ENCODE measurements at places on chromosomes 7 and 10.

DNA sequence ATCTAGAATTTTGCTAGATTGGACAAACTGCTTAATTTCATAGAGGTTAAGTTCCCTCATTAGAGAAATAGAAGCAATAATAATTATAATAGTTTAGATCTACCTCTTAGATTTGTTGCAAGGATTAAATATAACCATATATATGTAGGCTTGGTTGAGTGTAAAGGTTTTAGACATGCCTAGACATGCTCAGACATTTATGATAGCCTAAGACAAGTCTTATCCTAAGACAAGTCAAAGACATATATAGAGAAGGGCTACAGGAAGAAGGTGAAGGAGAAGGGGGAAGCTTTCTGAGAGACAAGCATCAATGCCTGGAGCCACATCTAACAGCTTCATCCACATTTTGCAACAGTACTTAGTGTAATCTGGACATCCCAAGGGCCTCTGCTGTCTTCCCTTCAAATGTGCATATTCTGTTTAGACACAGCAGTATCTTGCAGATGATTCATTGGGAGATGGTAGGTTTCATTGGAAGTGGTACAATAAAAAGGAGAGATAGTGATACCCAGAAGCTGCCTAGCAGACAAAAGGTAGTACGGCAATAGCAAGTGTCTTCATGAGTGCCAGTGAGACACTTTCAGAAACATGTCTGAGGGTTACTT, 146.5 kb downstream of the HGF start:
- no peak for DNase-seq

DNA sequence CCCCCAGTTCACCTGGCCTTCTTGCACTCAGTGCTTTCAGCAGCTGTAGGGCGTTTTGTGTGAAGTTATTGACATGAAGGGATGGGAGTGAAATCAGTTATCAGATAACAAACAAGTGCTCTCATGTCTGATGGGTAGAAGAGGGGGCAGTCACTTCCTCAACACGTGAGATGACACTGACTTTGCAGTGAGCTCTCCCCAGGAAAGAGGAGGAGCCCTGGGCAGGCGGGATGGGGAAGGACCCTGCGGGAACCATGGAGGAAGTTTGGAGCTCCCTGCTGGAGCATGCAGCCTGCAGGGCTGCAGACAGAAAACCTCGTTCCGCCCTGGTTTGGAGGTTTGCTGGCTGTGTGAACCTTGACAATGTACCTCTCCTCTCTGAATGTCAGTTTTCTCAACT, 38.7 kb downstream of the GPR26 start:
- no peak for DNase-seq

- no peak for DNase-seq
Measured at GRCh38 chr10:24965051-24965450, 12.6 kb upstream of the PRTFDC1 start.

GRCh38 chr10:103859161-103860086, 4.0 kb upstream of the SH3PXD2A start:
- DNase-seq: peak; percentile 26

- DNase-seq: no peak
Measured at GRCh38 chr7:12895296-12895695, 207.9 kb downstream of the ARL4A start.

DNA sequence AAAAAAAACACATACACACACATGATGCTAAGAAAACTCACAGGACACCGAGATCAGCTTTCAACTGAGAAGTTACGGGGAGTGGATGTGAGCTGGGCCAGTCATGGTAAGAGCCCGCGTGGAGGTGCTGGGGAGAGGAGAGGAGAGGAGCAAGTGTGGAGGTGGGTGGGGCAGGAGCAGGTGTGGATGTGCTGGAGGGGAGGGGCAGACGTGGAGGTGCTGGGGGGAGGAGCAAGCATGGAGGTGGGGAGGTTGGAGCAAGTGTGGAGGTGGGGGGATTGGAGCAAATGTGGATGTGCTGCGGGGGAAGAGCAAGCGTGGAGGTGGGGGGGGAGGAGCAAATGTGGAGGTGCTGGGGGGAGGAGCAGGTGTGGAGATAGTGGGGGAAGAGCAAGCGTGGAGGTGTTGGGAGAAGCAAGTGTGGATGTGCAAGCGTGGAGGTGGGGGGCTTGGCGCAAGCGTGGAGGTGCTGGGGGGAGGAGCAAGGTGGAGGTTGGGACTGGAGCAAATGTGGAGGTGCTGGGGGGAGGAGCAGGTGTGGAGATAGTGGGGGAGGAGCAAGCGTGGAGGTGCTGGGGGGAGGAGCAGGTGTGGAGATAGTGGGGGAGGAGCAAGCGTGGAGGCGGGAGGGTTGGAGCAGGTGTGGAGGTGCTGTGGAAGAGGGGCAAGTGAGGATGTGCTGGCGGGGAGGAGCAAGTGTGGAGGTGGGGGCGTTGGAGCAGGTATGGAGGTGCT, 24.5 kb upstream of the NCAPG2 start:
- no peak for DNase-seq

- no peak for DNase-seq
Measured at GRCh38 chr10:76206797-76207352, 775.5 kb downstream of the LRMDA start.

DNA sequence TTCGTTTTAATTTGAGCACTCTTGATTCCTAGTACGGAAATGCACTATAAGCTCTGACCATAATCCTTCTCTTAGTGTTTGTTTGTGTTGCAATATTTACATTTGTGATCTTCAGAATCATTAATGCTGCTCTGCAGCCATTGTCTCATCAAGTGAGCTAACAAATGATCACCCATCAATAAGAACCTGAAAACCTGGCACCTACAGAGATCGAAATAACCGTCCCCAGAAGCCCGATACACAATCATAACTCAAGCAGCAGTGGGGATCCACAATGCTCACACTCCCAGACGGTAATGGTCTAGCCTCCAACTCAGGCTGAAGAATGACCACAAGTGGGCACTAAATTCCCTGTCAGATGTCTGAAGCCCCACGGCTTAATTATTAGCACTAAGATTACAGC, 156.0 kb upstream of the NFE2L3 start:
- DNase-seq: no peak

- no peak for DNase-seq
Measured at GRCh38 chr7:92723943-92724342, 112.4 kb downstream of the CDK6 start.

DNA sequence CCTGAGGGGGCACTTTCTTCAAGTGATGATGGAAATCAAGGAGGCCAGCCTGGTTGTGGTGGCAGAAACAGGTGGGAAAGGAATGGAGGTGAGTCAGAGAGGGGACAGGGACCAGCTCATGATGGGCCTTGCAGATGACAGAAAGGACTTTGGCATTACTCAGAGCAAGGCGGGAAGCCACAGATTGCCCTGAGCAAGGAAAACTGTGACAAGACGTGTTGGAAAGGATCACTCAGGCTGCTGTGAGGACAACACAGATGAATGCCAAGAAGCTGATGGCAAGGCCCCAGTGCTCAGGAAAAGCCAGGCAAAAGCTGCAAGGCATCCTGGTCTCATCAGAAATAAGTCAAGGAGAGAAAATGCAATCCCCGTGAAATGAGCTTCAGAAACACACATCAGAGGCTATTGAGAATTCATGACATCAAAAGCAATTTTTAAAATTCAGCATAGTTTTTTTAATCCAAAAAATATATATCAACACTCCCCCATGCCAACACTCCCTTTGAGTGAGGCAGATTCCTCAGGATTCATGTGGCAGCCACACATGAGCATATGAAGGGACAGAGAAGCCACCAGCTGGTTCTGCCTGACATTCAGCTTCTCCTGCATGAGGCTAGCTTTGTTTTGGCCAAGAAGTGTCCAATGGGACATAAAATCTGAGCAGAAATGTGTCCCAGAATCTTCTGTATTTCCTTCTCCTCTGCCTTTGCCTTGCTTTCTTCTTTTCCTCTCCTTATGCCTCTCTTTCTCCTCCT, 244.5 kb upstream of the MYO3A start:
- no peak for DNase-seq

DNA sequence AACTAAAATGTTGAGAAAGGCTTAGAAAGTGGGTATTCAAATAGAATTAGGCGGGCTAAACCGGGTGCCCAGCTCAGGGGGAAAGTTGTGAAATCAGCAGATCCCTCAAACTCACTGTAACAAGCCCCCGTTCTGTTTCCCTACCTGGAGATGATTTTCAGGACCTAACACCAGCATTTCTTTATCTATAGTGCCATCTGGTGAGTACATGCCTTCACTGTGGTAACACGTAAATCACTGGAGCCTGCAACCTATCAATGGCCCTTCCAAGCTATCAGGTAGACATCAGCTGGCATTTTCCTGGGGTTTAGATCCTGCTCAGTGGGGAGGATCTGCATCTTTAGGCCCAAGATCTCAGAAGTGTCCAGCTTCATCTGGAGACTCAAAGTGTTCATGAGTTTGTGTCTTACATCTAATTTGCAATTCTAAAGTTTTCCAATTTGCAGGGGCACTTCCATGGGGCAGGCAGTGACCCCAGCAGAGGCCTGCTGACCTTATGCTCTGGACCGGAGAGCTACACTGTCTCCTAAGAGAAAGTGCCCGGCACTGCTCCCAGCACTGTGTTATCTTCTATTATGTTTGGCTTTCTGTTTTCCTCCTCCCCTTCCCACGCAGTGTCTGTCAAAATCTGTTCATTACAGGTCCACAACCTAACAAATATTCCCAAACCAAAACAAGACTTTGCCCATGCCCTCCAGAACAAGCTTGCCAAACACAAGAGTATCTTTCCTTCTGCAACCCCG, 132.5 kb downstream of the LSM5 start:
- DNase-seq: no peak

DNA sequence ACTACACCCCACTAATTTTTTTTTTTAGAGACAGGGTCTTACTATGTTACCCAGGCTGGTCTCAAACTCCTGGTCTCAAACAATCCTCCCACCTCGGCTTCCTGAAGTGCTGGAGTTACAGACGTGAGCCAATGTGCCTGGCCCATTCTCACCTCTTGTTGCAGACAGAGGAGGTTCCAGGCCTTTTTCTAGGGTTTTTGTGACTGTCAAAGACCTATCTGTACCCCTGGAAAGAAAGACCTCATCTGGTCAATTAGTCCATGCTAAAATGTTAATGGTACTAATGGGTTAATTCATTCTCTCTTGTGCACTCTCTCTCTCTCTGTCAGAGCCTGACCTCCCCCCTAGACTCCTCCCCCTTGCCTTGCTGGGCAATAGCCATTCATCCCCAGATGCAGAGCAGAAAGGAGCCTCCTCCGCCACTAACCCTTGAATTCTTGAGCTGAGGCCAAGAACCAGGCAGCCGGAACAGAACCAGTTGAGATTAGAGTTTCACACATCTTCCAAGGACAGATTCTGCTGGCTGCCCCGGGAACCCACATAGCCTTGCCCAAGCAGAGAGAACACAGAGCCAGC, 209.7 kb downstream of the SKIDA1 start:
- DNase-seq: no peak

DNA sequence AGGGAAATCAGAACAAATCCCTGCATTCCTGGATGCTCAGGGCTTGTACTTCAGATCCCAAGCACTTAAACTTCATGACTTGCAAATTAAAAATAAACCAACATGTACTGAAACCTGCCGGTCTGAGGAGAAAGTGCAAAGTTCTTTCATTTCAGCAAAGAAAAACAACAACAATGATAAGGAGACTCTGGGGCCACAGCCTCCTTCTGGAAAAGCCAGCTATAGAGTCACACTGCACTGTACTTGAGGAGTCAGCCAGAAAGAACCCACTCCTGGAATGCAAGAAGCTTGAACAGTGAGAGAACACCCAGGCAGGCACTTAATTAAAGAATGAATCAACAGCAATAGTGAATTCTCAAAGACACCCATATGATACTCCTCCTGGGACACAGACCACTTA, 49.7 kb upstream of the TM9SF3 start:
- no peak for DNase-seq

DNA sequence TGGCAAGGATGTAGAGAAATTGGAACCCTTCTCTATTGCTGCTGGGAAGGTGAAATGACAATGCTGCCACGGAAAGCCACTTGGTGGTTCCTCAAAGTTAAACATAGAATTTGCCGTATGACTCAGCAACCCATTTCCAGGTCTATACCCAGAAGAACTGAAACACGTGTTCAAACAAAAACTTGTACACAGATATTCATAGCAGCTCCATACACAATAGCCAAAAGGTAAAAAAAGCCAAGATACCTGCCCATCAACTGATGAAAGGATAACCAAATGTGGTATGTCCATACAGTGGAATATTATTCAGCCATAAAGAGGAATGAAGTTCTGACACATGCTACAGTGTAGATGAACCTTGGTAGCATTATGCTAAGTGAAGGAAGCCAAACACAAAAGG, 39.1 kb downstream of the LHPP start:
- no peak for DNase-seq

DNA sequence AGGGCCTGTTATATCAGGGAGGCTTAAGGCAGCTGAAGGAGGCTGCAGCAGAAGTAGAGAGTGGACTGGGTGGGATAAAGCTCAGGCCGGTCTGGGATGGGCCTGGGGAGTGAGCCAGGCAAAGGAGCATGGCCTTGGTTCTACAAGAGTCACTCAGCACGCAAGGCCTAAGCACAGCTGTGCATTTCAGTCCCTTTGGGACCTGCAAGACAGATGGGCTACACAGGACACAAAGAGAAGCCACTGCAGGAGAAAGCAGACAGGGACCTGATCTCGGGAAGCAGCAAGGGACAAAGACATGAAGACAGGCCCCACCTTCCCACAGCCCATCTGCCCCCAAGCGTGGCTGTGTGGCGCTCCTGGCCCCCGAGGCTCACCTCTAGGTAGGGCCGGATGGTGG, 29.4 kb downstream of the RRP12 start:
- no peak for DNase-seq

GRCh38 chr7:92843034-92843760, 6.8 kb upstream of the CDK6 start:
- no peak for DNase-seq

GRCh38 chr10:73649876-73650536, 5.8 kb downstream of the SYNPO2L start:
- DNase-seq: no peak

GRCh38 chr7:66150471-66150870, 35.8 kb downstream of the CRCP start:
- DNase-seq: no peak

- no peak for DNase-seq
Measured at GRCh38 chr7:29091715-29092114, 54.6 kb downstream of the CPVL start.

- DNase-seq: no peak
Measured at GRCh38 chr7:98254951-98255610, 3.0 kb upstream of the TECPR1 start.

DNA sequence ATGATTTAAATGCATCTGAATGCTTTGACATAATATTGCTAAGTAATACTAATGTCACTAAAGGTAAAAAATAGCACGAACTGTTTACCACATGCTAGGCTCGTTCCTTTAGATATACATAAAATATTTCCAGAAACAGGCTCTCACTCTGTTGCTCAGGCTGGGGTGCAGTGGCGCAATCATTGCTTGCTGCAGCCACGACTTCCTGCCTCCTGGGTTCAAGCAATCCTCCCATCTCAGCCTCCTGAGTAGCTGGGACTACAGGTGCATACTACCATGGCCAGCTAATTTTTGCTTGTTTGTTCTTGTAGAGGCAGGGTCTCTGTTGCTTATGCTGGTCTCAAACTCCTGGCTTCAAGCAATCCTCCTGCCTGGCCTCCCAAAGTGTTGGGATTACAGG, 183.3 kb downstream of the SGMS1 start:
- DNase-seq: no peak

GRCh38 chr7:149007611-149008010, 20.7 kb downstream of the PDIA4 start:
- no peak for DNase-seq

GRCh38 chr10:118735294-118735693, 19.5 kb downstream of the CACUL1 start:
- DNase-seq: no peak

GRCh38 chr10:1968257-1969033, 231.1 kb upstream of the ADARB2 start:
- no peak for DNase-seq
